ENCODE measurements at places on chromosomes 3 and 15. TPM values are rescaled to one million over a fixed set of nuclear protein-coding genes. Genes with fewer than 3 reads are reported as not detected.
A peak's percentile ranks its signal among the peaks of the same experiment; 100 is the strongest.

GRCh38 chr15:77859491-77860060 is 217.9 kb downstream of the TBC1D2B start:
- no peak for DNase-seq
- peaks cover 29% of the 10 kb centered on the region for H3K27me3 ChIP-seq
- H3K27ac ChIP-seq, result no peak overlapping the region
- peaks cover 10% of the 10 kb centered on the region for H3K4me1 ChIP-seq
- no peak overlapping the region for H3K4me3 ChIP-seq
- no peaks in the 10 kb centered on the region for H3K36me3 ChIP-seq

DNA sequence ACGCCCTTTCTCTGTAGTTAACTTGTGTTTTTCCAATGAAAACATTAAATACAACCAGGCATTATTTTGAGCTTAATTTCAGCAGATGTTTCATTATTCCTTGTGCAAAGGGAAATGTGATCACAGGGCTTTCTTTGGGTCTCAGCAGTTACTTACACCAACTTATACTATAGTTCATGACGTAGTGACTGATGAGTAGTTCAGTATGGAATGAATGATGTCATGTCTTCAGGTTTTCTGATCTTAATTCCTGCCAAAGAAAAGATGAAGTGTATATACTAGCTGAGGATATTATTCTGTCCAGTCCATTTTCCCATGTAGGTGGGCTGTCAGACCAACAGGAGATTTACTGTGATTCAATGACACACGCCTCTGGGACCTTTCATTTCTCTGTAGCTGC is 61.3 kb downstream of the MYRIP start:
- no peak for DNase-seq
- no peak overlapping the region for H3K4me3 ChIP-seq
- H3K27ac ChIP-seq, result no peak overlapping the region
- no peaks in the 10 kb centered on the region for H3K36me3 ChIP-seq
- H3K27me3 ChIP-seq, result no peaks in the 10 kb centered on the region

GRCh38 chr15:73683777-73684580 is at the start of gene CD276:
CD276 (plus strand) TSS chr15:73684383; CDS start chr15:73699640, 15,257 bp downstream.
- no peaks in the 10 kb centered on the region for H3K36me3 ChIP-seq
- peak; percentile 88 for DNase-seq
- no peaks in the 10 kb centered on the region for H3K27me3 ChIP-seq
- peak within 1 kb of the TSS; percentile 89 for H3K27ac ChIP-seq
- peaks cover 40% of the 10 kb centered on the region for H3K4me1 ChIP-seq
- peak within 1 kb of the TSS; percentile 85 for H3K4me3 ChIP-seq

GRCh38 chr15:51830276-51830806 is 888 bp downstream of the TMOD3 start:
- H3K36me3 ChIP-seq, result peaks cover 2% of the 10 kb centered on the region
- H3K4me1 ChIP-seq, result peaks cover 62% of the 10 kb centered on the region
- peak overlapping the region; percentile 97 for H3K4me3 ChIP-seq
- H3K27ac ChIP-seq, result peak overlapping the region; percentile 95
- no peak for DNase-seq
- no peaks in the 10 kb centered on the region for H3K27me3 ChIP-seq

- H3K4me3 ChIP-seq, result no peak overlapping the region
- no peak for DNase-seq
- no peaks in the 10 kb centered on the region for H3K4me1 ChIP-seq
- no peak overlapping the region for H3K27ac ChIP-seq
- H3K36me3 ChIP-seq, result no peaks in the 10 kb centered on the region
- peaks cover 2% of the 10 kb centered on the region for H3K27me3 ChIP-seq
Measured at GRCh38 chr3:16929311-16929710, 44.6 kb downstream of the PLCL2 start.

TRH gene
- total RNA-seq, result not detected

GRCh38 chr3:195214381-195214780 is 56.6 kb downstream of the XXYLT1 start:
- no peak for DNase-seq
- H3K4me1 ChIP-seq, result peaks cover 33% of the 10 kb centered on the region
- H3K27me3 ChIP-seq, result no peaks in the 10 kb centered on the region

IQCF2 gene
- not detected for total RNA-seq

DUOXA1 gene
- total RNA-seq, result not detected

- no peak for DNase-seq
- H3K27me3 ChIP-seq, result peaks cover 9% of the 10 kb centered on the region
- peaks cover 2% of the 10 kb centered on the region for H3K4me1 ChIP-seq
- no peak overlapping the region for H3K27ac ChIP-seq
- no peaks in the 10 kb centered on the region for H3K36me3 ChIP-seq
Measured at GRCh38 chr3:56975567-56975966, 84.9 kb upstream of the SPATA12 start.

- H3K27me3 ChIP-seq, result no peaks in the 10 kb centered on the region
- no peak for DNase-seq
- H3K4me1 ChIP-seq, result peaks cover 13% of the 10 kb centered on the region
- H3K4me3 ChIP-seq, result peak overlapping the region; percentile 82
- H3K27ac ChIP-seq, result peak overlapping the region; percentile 65
Measured at GRCh38 chr15:41828807-41829141, 882 bp downstream of the JMJD7 start.

DNA sequence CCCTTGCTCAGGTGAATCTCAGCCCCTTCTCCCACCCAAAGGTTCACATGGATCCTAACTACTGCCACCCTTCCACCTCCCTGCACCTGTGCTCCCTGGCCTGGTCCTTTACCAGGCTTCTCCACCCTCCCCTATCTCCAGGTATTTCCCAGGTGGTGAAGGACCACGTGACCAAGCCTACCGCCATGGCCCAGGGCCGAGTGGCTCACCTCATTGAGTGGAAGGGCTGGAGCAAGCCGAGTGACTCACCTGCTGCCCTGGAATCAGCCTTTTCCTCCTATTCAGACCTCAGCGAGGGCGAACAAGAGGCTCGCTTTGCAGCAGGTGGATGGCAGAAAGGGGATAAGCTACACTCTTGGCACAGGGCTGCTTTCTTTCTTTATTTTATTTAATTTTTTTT is 4.5 kb downstream of the FAM131A start:
- no peak overlapping the region for H3K27ac ChIP-seq
- H3K36me3 ChIP-seq, result peaks cover 13% of the 10 kb centered on the region
- DNase-seq, result no peak
- H3K27me3 ChIP-seq, result no peaks in the 10 kb centered on the region
- H3K4me1 ChIP-seq, result peaks cover 44% of the 10 kb centered on the region

- H3K27ac ChIP-seq, result no peak overlapping the region
- no peak for DNase-seq
- no peak overlapping the region for H3K4me3 ChIP-seq
- no peaks in the 10 kb centered on the region for H3K4me1 ChIP-seq
Measured at GRCh38 chr15:81185631-81186295, 10.9 kb upstream of the IL16 start.

DNA sequence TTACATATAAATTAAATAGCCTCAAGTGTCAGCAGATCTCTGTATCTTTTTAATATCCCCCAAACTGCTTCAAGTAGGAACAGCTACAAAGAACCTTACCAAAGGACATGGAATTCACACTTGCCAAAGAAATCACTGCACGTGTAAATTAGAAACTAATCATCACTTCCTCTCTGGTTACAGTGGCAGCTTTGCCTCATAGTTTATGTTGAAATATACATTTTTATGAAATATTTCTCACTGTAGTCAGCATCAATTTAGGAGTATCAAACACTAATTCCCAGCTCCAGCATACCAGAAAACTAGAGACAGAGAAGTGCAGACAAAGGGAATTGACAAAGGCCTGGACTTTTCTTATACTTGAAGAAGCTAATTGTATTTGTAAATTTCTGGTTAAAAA is 260.9 kb downstream of the TIGIT start:
- no peaks in the 10 kb centered on the region for H3K27me3 ChIP-seq
- no peaks in the 10 kb centered on the region for H3K36me3 ChIP-seq
- no peak overlapping the region for H3K4me3 ChIP-seq
- DNase-seq, result no peak
- H3K27ac ChIP-seq, result no peak overlapping the region

SGO1 gene
- total RNA-seq, result 2.7 TPM

DNA sequence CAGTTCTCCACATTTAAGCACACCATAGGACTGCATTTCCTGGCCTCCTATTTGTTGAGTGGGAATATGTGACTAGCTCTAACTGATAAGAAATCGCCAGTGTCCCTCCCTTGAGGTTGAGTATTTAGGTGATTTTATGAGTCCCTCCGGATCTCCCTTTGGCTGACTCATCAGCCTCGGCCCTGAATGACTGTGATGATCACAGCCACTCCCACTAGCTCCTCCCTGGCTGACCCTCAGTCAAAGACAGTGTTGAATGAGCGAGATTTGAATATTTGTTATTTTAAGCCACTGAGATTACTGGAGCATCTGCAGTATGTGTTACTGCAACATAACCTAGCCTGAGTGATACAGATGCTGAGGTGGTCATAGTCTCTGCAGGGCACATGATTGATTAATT is 515.3 kb downstream of the EPHB1 start:
- no peaks in the 10 kb centered on the region for H3K4me1 ChIP-seq
- no peaks in the 10 kb centered on the region for H3K27me3 ChIP-seq
- no peak overlapping the region for H3K4me3 ChIP-seq
- H3K36me3 ChIP-seq, result no peaks in the 10 kb centered on the region
- DNase-seq, result no peak
- H3K27ac ChIP-seq, result no peak overlapping the region

DNA sequence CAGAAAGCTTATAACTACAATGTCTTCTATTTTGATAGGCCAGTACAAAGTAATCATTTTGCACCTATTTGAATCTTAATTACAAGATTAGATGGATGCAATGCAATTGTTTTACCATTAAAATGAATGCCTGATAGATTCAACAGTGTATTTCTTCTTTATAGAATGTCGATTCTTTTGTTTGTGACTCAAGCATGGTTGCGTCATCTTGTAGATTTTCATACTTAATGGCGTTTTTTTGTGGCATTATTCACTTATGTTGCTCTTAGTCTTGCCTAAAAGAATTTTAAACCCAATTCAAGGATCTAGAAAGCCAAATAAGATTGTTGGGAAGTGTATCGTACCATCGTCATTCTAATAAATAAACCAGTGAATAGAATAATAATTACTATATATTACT is 21.4 kb downstream of the ZBTB38 start:
- peaks cover 2% of the 10 kb centered on the region for H3K36me3 ChIP-seq
- no peaks in the 10 kb centered on the region for H3K27me3 ChIP-seq
- H3K4me3 ChIP-seq, result no peak overlapping the region
- peaks cover 52% of the 10 kb centered on the region for H3K4me1 ChIP-seq

DNA sequence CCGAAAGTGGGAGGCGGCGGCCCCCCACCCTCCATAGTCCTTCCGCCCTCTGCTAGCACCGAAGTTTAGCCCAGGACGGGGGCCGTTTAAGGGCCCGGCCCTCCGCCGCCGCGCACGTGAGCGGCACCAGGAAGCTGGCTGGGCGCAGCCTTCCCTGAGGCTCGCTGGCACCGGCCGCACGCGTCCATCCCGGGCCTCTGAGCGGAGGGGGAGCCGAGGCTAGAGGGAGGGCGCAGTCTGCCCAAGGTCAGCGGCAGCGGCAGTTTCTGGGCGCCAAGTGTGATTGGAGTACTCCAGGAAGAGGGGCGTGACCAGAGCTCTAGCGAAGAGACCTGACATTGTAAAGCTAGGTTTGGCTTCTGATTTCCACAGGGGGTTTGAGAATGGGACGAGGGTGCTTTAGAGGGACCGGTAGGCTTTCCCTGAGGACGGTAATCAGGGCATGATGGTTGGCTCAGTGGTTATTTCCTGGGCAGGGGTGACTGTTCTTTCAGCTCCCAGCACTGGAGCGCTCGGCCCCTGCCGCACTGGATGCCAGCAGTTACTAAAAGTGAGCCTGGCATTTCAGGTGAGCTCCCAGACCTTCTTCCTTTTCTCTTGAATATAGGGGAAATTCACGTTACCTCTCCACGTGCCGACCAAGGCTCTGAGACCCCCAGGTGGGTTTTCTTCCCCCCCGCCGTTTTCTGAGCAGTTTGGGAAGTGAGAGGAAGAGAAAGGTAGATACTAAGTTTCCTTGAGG is 853 bp downstream of the TEX264 start:
- no peaks in the 10 kb centered on the region for H3K27me3 ChIP-seq
- peak overlapping the region; percentile 84 for H3K4me3 ChIP-seq
- no peak for DNase-seq

THSD4 gene
- 4.5 TPM for total RNA-seq

- no peaks in the 10 kb centered on the region for H3K36me3 ChIP-seq
- DNase-seq, result no peak
- no peak overlapping the region for H3K4me3 ChIP-seq
- H3K4me1 ChIP-seq, result peaks cover 11% of the 10 kb centered on the region
Measured at GRCh38 chr3:65685621-65686235, 353.0 kb downstream of the MAGI1 start.

GABRR3 gene
- total RNA-seq, result not detected

FBXL22 gene
- 0.48 TPM for total RNA-seq

DNA sequence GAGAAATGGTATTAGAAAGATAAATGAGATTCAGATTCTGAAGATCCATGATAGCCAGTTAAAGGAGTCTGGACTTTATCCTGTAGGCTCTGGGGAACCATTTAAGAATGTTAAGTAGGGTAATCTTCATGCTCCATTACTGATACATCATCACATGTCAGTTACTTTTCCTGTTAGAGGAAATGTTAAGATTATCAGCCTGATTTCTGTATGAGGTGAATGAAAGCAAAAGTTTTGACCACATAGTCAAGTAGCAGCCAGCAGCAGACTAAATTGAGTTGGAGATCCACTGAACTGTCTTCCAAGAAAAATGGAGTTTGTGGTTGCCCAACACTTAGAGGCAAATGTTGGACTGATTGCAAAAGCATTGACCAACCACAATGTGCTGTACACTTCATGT is 4.7 kb upstream of the COPB2 start:
- H3K4me3 ChIP-seq, result no peak overlapping the region
- peaks cover 12% of the 10 kb centered on the region for H3K4me1 ChIP-seq
- H3K27ac ChIP-seq, result no peak overlapping the region
- H3K36me3 ChIP-seq, result peaks cover 1% of the 10 kb centered on the region

- DNase-seq, result no peak
- H3K27me3 ChIP-seq, result no peaks in the 10 kb centered on the region
- H3K36me3 ChIP-seq, result peaks cover 14% of the 10 kb centered on the region
- H3K27ac ChIP-seq, result peak overlapping the region; percentile 92
- H3K4me1 ChIP-seq, result peaks cover 53% of the 10 kb centered on the region
- peak overlapping the region; percentile 88 for H3K4me3 ChIP-seq
Measured at GRCh38 chr15:32718227-32718820, 520 bp downstream of the GREM1 start.

DUOXA2 gene
- total RNA-seq, result not detected

UCN2 gene
- 0.81 TPM for total RNA-seq

GRCh38 chr3:69697381-69697780 is 41.9 kb upstream of the MITF start:
- H3K36me3 ChIP-seq, result peaks cover 3% of the 10 kb centered on the region
- H3K27me3 ChIP-seq, result no peaks in the 10 kb centered on the region
- H3K4me1 ChIP-seq, result no peaks in the 10 kb centered on the region
- H3K4me3 ChIP-seq, result no peak overlapping the region
- no peak for DNase-seq

DNA sequence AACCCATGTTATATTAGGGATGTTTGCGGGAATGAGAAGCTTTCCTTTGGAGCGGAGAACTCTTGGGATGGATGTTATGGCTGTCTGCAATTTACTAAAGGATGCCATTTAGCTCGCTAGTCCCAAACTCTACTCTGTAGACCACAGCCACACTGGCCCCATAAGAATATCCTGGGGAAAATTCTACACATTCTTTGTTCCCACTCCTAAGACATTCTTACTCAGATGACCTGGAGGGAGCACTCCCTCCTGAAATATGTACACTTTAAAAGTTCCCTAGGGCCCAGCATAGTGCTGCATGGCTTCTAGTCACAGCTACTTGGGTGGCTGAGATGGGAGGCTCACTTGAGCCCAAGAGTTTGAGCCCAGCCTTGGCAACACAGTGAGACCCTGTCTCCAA is 288.7 kb upstream of the RORA start:
- H3K4me1 ChIP-seq, result no peaks in the 10 kb centered on the region
- H3K4me3 ChIP-seq, result no peak overlapping the region
- no peak overlapping the region for H3K27ac ChIP-seq
- DNase-seq, result no peak
